Caki2 (cell line): ENCODE measurements at places on chromosomes 7 and 10. TPM values are rescaled to one million over a fixed set of nuclear protein-coding genes. Genes with fewer than 3 reads are reported as not detected.

The INSYN2A gene
- not detected in 2 replicates for total RNA-seq

The OR9A2 gene
- not detected in 2 replicates for total RNA-seq

GRCh38 chr10:124736491-124737136 lies 7.6 kb downstream of the FAM53B start:
- DNase-seq = peak; percentile 85

DNA sequence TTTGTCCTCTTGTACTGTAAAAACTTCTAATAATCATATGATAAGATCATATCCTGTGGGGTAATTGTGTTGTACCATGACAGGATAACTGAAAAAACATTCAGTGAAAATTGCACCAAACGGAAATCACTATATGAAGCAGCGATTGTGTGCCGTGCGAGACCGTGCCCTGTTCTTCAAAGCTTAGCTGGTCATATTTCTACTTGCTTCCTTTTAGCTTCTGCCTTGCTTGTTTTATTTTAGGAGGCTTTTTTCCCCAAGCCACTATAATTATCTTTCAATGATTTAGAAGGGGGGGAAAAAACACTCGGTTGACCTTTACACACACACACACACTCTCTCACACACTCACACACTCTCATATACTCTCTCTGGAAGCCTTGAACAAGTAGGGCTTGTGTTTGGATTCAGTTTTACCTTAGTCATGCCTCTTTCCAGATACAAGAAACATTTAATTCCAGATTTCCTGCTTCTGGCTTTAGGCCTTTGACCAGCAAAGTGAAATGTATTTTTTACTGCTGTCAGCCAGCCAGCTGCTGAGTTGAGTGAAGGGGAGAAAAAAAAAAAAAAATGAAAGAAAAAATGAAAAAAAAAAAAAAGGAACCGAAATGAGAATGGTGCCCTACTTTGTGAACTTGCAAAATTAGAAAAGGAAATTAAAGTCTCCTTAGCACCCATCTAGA lies 181.4 kb downstream of the ARID5B start:
- peak; percentile 24 for DNase-seq

- DNase-seq = no peak
These were observed 294.3 kb downstream of the RPS24 start for GRCh38 chr10:78327778-78328591.

DNA sequence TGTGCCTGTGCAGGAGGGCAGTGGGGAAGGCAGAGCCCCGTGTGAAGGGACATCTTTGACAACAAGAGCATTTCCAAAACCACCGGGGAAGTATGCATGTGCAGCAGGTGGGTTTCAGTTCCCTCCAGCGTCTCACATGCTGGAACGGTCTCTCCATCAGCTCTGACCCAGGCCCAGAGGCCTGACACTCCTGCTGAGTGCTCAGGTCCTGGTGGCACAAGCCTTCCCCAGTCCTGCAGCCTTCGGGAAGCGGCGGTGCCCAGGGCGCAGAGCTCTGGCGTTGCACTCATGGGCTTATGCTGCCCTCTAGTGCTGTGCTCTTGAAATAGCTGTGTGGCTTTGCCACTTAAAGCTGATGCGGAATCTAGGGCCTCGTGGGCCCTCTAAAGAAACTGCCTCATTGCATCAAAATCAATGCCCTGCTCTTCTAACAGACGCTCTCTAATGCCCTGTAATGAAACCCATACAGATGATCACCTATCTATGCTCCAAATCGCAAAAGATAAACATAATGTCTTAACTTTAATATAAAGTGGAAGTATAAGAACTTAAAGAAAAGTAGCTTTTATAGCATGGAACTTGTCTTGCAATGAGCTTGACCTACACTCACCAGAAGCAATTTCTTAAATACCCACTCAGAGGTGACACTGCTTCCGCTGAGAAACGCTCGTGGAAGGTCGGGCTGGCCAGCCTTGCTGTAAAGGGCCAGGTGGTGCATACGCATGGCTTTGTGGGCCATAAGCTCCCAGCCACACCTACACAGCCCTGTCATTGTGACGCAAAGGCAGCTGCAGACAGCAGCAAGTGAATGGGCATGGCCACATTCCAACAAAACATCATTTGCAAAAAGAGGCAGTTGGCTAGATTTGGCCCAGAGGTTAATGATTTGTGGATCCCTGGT lies 38.6 kb downstream of the CLRN3 start:
- peak; percentile 31 for DNase-seq

The CCL24 gene
- not detected in 2 replicates for total RNA-seq

DNA sequence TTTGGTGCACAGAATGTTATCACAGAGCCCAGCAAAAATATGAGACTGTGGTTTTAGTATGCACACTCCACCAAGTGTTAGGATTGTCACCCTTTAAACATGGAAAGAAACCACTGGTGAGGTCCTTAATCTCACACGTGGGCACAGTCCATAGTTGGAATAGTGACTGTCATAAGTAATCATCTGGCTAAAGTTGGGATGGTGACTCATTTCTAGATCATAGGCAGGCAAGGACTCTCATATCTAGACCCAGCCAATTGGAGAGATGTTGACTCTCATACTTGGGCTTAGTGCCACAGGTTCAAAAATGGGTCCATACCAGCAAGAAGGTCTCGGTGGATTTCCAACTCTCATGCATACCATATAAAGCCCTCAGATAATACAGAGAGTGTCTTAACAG lies 39.6 kb upstream of the ZNF680 start:
- no peak for DNase-seq

DNA sequence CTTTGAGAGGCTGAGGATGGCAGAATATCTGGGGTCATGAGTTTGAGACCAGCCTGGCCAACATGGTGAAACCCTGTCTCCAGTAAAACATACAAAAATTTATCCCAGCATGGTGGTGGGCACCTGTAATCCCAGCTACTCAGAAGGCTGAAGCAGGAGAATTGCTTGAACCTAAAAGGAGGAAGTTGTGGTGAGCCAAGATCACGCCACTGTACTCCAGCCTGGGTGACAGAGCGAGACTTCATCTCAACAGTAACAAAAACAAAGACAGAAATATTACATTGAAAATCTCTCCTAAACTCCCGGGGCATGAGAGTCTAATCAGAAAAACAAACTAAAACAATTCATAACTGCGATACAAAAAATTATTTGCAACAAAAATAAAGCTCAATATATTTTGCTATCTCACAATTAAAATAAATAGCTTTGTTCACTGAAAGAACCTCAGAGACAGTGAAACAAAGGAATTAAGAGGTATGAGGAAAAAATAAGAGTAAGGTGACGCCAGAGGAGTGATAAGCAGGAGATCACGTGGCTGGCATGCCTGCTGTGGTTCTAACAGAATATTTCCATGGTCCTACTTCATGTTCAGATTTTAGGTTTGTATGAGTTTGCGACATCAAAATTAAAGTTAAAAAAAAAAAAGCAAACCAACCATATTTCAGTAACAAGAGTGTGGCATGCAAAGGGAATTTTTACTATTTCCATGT lies 527.7 kb upstream of the POM121L12 start:
- no peak for DNase-seq

The GDF2 gene
- total RNA-seq = not detected in 2 replicates

DNA sequence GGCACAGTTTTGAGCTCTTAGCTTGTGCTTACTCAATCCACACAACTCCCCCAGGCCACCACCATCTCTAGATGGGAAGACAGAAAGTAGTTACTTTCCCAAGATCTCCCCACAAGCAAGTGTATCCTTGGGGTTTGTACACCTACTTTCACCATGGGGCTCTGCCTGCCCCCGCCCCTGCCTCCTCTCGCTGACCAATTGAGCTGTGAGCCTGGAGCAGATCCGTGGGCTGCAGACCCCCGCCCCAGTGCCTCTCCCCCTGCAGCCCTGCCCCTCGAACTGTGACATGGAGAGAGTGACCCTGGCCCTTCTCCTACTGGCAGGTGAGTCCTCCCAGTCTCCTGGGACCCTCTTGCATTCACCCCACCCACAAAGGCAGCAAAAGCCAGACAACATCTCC lies 2.0 kb downstream of the FXYD4 start:
- no peak for DNase-seq

The TEX47 gene
- not detected in 2 replicates for total RNA-seq

The FOXI2 gene
- total RNA-seq = not detected in 2 replicates

The MSRB2 gene
- total RNA-seq = 35.4 and 42.6 TPM in 2 replicates

DNA sequence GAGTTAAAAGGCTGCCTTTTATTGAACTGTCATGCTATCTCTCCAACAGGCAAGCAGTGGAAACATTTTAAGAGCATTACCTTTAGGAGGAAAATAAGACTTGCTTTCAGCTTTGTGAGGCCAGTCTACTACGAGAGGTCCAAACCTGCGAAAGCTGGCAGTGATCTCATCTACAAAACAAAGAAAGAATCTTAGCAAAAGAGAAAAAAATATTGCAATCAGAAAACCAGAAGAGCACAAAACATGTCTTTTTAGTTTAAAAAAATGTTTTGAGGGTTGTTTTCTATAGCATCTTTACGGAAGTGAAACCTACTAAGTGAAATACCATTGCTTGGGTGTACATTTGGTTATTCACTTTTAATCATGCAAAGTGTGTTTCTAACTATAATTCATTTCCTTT lies 147.9 kb downstream of the CPEB3 start:
- no peak for DNase-seq

DNA sequence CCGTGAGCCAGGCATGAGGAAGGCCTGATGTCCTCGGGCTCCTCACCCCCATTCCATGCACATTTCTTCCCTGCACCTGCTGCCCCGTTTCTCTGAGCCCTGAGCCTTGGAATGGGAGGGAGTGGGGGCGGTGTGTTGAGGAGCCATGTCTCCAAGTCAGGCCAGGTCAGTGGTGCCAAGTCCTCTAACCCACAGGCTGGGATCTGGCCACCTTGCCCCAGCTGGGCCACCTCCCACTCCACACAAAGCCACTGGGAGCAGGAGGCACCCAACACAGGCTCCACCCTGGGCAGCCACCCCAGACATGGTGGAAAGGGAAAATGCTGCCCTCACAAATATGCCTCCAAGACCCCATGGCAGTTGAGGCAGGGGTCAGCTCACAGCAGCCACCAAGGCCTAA lies 27.7 kb downstream of the ZCCHC24 start:
- no peak for DNase-seq

The UPK3BL2 gene
- total RNA-seq = 27.6 TPM in 1 of 2 replicates, not detected in the other

GRCh38 chr7:71817916-71818315 lies 594.2 kb downstream of the CALN1 start:
- no peak for DNase-seq

DNA sequence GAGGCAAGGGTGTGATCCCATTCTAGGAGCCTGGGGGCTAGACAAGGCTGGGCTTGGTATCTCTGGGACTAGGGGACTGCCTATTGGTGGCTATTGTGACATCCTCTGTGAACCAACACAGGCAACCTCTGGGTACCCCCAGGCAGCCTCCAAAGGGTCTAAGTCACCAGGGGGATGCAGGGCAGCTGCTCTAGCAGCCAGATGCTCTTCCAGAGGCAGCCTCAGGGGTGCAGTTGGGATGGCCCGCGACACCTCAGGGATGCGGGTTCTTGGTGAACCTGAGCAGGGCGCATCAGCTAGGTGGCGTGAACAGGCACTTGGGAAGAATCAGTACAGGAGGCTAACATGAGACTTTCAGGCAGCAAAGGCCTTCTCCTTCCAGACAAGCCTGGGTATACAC lies 1.6 kb upstream of the TMEM120A start:
- no peak for DNase-seq

The GPR85 gene
- total RNA-seq = not detected in 2 replicates

DNA sequence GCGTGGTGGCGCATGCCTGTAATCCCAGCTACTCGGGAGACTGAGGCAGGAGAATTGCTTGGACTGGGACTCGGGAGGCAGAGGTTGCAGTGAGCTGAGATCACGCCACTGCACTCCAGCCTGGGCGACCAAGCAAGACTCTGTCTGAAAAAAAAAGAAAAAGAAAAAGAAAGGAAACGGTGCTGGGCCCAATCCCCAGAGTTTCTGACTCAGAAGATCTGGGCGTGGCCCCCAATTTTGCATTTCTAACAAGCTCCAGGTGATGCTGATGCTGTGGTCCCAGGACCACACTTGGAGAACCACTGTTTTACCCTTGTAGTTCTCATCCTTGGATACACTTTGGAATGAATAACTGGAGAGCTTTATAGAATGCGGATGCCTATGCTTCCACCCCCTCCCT lies 79.0 kb downstream of the C10orf105 start:
- no peak for DNase-seq

DNA sequence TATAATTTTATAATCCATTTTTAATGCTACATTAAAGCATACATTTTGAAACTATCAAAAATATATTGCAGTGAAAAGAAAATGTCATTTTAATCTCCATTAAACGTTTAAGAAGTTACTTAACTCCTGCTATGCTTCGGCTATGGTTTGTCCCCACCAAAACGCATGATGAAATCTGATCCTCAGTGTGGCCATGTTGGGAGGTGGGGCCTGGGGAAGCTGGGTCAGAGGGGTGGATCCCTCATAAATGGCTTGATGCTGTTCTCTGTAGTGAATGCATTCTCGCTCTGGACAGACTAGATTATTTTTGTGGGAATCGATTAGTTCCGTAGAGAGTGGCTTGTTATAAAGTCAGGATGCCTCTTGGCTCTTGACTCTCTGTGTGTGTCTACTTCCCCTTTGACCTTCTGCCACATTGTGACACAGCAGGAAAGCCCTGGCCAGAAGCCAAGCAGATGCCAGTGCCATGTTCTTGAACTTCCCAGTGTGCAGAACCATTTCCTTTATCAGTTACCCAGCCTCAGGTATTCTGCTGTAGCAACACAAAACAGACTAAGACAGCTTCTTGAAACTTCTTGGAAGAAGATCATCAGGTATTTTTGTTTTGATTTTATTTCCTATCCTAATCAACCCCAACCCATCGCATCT lies 77.8 kb downstream of the TCERG1L start:
- no peak for DNase-seq

GRCh38 chr10:28845009-28845682 lies 167.8 kb downstream of the BAMBI start:
- no peak for DNase-seq

- DNase-seq = no peak
These were observed 73.8 kb downstream of the TET1 start for GRCh38 chr10:68633816-68634466.

DNA sequence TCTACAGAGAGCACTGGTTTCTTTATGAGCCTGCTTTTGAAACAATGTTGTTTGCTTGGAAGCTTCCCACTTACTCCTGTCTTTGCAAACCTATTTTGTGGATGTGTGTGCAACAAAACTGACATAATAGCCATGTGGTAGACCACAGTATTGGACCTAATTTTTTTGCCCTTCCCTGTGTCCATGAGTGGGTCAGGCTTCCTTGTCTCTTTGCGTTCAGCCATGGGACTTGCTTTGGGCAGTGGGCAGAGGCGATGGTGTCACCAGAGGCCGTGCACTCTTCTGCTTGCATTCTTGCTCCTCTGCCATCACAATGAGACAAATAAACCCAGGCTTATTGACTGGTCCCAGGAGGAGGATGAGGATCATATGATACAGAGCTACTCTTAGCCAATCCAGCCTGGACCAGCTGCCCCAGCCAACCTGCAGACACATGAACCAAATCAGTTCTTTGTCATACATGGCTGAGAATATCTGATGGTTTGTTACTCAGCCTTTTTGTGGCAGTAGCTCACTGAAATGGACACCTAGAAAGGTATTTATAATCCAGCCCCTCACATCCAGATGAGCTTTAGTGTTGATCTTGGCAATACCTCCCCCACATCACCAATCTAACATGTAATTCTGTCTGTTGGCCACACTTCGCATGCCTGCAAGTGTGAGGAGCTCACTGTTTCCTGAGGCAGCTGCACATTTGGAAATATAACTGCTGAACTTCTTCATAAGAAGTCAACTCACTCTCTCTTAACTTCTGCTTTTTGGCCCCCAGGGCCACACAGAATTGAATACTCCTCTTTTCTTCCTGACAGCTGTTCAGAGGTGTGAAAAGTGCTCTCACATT lies 427.8 kb upstream of the ZMIZ1 start:
- no peak for DNase-seq
